Smooth muscle cell of bladder (primary cell): ENCODE measurements at places on chromosomes 5 and 9. TPM values are rescaled to one million over a fixed set of nuclear protein-coding genes. Genes with fewer than 3 reads are reported as not detected.

Gene CCNG1
- total RNA-seq: 337 and 457 TPM in 2 replicates

Gene CAMK4
- total RNA-seq: 2.4 and 2.9 TPM in 2 replicates

Gene AGXT2
- total RNA-seq: not detected in 2 replicates

Gene OSMR
- 77.4 and 86.6 TPM in 2 replicates for total RNA-seq

Gene HAND1
- total RNA-seq: not detected in 2 replicates

Gene ITK
- under 0.01 TPM in 2 replicates for total RNA-seq

Gene PTPRD
- total RNA-seq: 3.8 and 6.9 TPM in 2 replicates

Gene DOK3
- total RNA-seq: 1.7 and 2.3 TPM in 2 replicates

Gene SPACA9
- 3.1 and 3.3 TPM in 2 replicates for total RNA-seq
